GM04504 (cell line): ENCODE measurements at places on chromosomes 4 and X.
A peak's percentile ranks its signal among the peaks of the same experiment; 100 is the strongest.

DNA sequence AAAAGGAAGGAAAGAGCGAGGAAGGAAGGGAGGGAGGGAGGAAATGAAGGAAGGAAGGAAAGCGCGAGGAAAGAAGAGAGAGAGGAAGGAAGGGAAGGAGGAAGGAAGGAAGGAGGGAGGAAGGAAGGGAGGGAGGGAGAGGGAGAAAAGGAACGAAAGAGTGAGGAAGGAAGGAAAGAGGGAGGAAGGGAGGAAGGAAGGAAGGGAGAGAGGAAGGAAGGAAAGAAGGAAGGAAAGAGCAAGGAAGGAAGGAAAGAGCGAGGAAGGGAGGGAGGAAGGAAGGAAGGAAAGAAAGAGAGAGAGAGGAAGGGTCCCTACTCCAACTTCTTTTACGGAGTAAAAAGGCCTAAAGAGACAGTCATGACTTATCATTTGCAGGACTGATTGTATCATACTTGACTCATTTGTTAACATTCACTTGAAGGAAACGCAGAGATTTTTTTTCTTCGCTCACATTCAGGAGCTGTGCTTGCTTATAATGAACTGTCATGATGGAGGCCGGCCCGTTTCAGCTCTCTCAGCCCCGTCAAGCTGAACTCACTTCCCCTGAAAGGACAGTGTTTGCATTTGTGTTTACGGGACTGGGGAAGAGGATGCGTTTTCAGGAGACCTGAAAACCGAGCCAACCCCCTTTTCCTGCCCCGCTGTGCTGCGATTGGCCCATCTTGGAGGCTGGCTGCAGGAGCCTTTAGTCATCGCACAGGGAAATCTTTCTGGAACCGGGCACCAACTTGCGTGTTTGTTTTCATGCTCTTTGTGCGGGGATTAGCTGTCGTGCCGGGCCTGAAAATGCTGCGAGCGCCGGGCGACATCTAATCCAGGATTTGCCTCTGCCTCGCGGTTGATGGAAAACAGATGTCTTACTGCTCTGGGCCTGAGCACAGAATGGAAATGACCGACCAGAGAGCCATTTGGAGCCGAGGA lies 17.8 kb downstream of the TRIM2 start:
- DNase-seq: peak; percentile 72

- no peak for DNase-seq
Observed at GRCh38 chrX:1226249-1226648, 13.8 kb upstream of the CRLF2 start.

GRCh38 chr4:120319046-120319767 lies 252.6 kb upstream of the MAD2L1 start:
- DNase-seq: no peak

- no peak for DNase-seq
Observed at GRCh38 chr4:38017609-38018008, 57.4 kb downstream of the PTTG2 start.

DNA sequence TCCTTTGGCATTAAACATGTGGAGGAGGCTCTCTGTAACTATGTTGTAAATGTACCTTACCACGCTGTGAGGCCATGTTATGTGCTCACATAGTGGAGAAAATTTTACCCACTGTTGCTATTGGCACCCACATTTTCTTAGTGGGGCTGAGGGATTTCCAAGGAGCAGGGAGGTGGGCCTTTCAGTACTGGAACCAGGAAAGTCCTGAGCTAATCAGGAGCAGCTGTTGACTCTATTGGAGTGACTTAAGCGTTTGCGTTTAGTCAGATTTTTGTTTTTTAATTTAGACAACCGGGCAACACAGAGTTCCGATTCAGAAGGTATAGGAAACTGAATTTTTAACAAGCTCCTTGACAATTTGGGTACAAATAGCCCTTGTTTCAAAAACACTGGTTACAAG lies 30.7 kb upstream of the WDR17 start:
- DNase-seq: no peak

GRCh38 chr4:170274616-170275015 lies 184.9 kb upstream of the AADAT start:
- no peak for DNase-seq
